ENCODE measurements at places on chromosomes 16 and 17.
A peak's percentile ranks its signal among the peaks of the same experiment; 100 is the strongest.

DNA sequence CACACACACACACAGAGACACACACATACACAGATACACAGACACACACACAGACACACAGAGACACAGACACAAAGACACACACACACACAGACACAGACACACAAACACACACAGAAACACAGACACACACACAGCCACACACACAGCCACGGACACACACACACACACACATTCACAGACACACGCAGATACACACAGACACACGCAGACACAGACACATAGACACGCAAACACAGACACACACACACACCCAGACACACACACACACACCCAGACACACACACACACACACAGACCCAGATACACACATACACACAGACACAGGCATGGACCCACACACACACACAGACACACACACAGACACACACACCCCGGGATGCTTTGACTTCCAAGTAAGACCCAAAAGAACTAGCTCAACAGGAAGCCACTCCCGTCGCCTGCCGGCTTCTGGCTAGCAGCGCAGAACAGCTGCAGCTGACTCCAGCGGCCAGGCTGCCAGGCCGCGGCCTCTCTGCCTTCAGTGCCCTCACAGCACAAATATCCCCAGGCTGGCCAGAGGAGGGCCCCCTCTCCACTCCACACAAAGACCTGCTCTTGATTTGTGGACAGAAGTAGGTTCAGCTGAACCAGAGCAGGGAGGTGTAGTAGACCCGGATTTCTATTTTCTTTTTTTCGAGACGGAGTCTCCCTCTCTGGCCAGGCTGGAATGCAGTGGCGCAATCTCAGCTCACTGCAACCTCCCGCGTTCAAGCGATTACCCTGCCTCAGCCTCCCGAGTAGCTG is 6.0 kb upstream of the CHRNE start:
- peak; percentile 45 for DNase-seq

- DNase-seq: no peak
Measured at GRCh38 chr17:3944485-3945388, 19.5 kb downstream of the ATP2A3 start.

DNA sequence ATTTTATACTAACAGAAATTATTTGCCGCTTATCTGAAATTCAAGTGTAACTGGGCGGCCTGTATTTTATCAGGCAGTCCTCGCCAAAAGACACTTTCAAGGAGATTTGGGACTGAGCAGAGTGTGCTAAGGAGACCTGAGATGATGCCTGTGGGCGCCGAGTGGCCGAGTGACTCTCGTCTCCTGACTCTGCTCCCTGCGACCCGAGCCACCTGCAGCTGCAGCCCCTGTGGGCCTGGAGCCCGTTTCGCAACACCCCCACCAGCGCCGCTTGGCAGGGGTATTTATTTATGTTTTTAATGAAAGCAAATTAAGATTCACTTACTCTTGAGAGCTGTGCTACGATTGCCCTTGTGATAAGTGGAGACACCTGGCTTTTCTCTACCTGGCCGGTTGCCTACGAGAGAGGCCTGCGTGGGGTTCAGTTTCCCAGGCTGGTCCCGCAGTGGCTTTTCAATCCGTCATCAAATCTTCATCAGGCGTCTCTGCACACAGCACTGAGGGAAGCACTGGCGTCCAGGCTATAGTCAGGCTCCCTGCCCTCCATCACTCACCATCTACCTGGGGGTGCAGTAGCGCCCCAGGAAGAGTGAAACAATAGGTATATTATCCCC is 124.0 kb downstream of the SEC14L1 start:
- no peak for DNase-seq

- no peak for DNase-seq
Measured at GRCh38 chr17:45307290-45308015, 9.4 kb downstream of the MAP3K14 start.

DNA sequence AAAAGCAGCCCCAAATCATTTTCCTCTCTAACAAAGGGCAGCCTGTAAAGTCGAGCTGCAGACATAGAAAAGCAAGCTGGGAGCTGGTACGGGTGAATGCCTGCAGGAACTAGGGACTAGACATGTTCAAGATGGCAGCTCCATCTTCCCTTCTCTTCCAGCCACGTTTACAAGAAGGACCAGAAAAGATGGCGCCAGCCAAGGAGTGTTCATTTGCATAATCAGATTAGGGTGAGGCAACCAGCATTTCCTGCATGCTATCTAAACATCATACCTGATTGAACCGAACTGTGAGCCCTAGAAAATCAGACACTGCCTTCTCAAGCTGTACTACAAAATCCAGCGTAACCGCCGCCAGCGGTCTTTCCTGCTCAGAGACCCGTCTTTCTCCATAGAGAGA is 896.8 kb downstream of the CDH11 start:
- no peak for DNase-seq

GRCh38 chr17:57747221-57748017 is 2.3 kb upstream of the CCDC182 start:
- DNase-seq: peak; percentile 19

GRCh38 chr17:18951941-18952842 is at the start of gene SLC5A10:
Gene SLC5A10 (plus strand): TSS chr17:18952165. CDS start chr17:18952206, 41 bp downstream.
- no peak for DNase-seq

GRCh38 chr16:12976496-12976895 is 75.1 kb downstream of the SHISA9 start:
- DNase-seq: no peak

DNA sequence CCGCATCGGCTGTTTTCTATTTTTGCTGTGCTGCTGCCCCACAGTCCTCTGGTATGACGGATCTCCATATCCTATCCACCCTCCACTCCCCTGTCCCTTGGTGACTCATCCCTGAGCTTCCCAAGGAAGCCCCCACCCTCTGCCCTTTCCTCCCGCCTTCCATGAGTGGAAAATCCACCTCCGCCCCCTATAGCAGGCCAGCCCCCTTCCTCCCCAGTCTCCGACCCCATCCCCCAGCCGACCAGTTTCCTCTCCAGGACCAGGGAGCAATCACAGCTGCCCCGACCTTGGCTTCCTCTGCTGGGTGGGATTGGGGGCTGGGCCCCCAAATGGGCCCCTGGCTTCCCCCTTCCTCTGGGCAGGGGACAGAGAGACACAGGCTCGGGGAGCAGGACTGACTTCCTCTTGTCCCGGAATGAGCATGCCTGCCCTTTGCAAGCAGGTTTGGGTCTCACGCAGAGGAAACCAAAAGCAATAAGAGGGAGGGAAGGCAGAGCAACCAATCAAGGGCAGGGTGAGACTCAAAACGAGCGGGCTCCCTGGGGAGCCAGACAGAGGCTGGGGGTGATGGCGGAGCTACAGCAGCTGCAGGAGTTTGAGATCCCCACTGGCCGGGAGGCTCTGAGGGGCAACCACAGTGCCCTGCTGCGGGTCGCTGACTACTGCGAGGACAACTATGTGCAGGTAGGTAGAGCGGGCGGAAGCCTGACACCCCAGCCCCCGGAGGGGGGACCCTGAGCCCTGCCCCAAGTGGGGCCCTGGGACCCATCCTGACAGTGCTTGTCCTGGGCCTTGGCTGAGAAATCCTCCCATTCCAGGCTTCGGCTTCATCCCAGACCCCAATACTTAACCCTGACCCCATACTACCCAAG is at the start of the genes ABI3 and GNGT2:
Gene ABI3 (plus strand): TSS at position 550 of the 872 bp plus-strand sequence. CDS start 18 bp downstream, at position 568.
Gene GNGT2 (minus strand): TSS at position 417 of the 872 bp plus-strand sequence. CDS start 3,152 bp downstream, outside the sequence.
- no peak for DNase-seq

DNA sequence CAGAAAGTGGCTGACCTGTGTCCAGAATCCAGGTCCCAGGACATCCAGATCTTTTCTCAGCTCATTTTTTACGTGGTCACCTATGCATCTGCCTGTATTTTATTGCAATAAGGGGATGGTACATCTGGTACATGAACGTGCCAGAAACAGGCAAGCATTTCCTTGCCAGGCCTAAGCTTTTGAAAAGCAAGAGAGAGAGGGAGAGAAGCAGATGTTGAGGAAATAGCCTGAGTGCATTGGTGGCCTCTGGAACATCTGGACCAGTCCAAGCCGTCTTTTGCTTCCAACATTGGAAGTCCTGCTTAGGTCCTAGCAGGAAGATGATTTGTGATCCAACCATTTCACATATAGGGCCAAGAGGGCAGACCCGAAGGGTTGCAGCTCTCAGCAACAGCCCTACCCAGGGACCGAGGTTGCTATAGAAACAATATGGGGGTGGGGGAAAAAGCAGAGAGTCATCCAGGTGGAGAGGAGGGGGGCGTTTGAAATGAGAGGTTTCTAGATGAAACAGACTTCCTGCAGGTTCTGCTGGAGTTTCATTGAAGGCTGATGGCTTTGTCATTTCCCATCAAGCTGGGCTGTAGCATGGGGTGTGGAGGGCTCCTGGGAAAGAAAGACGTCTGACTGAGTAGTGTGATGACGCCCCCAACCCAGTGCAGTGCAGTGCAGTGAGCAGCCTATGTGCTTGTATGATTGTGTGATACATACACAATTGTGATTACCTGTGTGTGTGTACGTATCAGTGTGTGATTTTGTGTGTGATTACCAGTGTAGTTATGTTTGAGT is 61.6 kb downstream of the SHISA6 start:
- no peak for DNase-seq

GRCh38 chr17:51914577-51914976 is 243.9 kb downstream of the CA10 start:
- DNase-seq: no peak

- no peak for DNase-seq
Measured at GRCh38 chr17:79843816-79844800, 4.9 kb upstream of the CBX4 start.

GRCh38 chr17:58335061-58335731 is 6.6 kb upstream of the TSPOAP1 start:
- no peak for DNase-seq

DNA sequence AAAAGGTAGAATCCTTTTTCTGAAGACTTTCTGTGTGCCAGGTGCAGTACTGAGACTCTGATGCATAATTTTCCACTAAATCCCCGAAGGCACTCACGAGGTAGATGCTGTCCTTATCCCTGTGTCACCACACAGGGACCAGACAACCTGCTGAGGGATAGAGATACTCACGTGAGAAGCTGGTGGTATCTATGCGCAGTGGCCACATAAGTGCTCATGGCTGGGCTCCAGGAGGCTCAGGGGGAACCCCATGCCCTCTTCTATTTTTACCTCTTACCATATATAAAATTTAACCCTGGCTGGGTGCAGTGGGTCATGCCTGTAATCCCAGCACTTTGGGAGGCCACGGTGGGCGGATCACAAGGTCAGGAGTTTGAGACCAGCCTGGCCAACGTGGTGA is 38.3 kb downstream of the NT5M start:
- DNase-seq: no peak

DNA sequence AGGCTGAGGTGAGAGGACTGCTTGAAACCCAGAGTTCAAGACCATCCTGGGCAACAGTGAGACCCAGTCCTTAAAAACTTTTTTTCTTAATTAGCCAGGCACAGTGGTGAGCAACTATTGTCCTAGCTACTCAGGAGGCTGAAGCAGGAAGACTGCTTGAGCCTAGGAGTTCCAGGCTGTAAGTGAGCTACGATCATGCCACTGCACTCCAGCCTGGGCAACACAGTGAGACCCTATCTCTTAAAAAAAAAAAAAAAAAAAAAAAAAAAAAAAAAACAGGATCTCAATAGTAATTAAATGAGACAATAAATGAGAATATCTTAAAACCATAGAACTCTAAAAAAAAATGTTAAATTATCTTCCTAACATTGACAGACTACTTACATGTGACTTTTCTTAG is 14.3 kb downstream of the SMURF2 start:
- no peak for DNase-seq

DNA sequence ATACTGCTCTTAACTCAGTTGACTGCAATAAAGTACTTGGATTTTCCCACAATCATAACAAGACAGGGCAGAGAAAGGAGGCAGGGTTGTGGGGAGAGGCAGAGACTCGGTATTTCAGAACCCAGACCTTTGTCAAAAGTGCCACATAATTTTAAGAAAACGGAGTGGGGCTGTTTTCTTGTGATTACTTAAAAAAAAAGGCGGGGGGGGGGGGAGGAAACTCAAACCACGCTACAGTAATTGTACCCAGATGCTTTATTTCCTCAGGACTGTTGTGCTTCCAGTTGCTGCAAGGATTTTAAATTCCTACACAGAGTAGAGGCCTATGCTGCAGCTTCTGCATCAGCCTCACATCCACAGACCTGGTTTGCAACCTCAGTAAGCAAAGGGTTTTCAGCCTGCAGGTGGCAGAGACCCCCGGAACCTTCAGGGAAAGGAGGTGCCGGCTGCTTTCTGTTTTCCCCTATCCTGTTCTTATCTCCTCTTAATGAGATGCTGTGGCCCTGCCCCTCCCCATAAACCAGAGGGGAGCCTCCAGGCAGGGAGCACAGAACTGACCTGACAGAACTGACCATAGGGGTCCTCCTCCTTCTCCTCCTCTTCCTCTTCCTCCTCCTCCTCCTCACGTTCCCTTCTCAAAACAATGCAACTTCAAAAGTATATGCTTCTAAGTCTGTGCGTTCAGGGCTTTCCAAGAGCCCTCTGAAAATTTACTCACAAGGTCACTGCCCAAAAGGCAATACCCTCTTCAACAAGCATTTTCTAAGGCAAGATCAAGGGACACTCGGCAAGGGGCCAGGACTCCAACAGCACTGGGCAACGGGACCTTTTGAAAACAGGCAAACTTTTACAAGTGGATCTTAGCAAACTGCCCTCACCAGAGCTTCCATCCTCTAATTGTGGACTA is 7.5 kb downstream of the AXIN2 start:
- no peak for DNase-seq

DNA sequence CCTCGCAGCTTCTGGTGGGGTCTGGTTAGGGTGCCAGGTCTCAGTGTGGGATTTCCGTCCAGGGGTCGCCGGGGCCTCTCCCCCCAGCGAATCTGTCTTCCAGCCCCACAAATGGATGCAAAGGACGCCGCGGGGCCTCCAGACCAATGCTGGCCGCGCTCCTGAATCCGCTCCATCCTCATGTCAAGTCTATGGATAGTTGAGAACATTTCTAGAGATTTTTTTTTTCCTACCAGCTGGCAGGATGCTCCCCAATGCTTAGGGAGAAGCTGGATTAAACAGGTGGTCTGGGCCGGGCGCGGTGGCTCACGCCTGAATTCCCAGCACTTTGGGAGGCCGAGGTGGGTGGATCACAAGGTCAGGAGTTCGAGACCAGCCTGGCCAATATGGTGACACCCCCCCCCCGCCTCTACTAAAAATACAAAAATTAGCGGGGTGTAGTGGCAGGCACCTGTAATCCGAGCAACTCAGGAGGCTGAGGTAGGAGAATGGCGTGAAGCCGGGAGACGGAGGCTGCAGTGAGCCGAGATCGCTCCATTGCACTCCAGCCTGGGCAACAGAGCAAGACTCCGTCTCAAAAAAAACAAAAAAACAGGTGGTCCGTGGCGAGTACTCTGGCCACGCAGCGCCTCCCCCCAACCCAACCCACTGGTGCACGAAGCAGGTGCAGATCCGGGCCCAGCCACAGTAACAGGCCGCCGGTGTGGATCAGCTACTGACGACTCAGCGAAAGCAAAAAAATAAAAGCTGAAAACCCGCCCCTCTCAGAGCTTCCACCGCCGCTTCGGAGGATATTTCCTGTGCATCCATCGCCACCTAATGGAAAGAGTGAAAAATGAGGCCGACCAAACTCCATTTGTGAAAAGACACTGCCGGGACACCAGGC is 1.1 kb upstream of the NXN start:
- DNase-seq: no peak

GRCh38 chr17:66507103-66507923 is 204.9 kb downstream of the PRKCA start:
- no peak for DNase-seq

- DNase-seq: no peak
Measured at GRCh38 chr16:86515777-86516622, 5.7 kb downstream of the FOXF1 start.

- no peak for DNase-seq
Measured at GRCh38 chr16:85919271-85920267, 20.6 kb downstream of the IRF8 start.
